Stomach (tissue), 19 donors: ENCODE measurements at places on chromosomes 3 and 15. TPM values are rescaled to one million over a fixed set of nuclear protein-coding genes. Genes with fewer than 3 reads are reported as not detected.

NOP10 gene
- 123 TPM for total RNA-seq

AQP9 gene
- total RNA-seq, result 1.5 TPM

TMF1 gene
- total RNA-seq, result 33.6 TPM

SLC24A5 gene
- total RNA-seq, result not detected

TNK2 gene
- total RNA-seq, result 88.7 TPM

FLNB gene
- 95.5 TPM for total RNA-seq

ADAMTS7 gene
- total RNA-seq, result 102 TPM

KCNH8 gene
- 0.89 TPM for total RNA-seq

ADAMTSL3 gene
- total RNA-seq, result 4.3 TPM

- DNase-seq, result no peak
Measured at GRCh38 chr3:105343991-105344390, 22.7 kb upstream of the ALCAM start.

DNA sequence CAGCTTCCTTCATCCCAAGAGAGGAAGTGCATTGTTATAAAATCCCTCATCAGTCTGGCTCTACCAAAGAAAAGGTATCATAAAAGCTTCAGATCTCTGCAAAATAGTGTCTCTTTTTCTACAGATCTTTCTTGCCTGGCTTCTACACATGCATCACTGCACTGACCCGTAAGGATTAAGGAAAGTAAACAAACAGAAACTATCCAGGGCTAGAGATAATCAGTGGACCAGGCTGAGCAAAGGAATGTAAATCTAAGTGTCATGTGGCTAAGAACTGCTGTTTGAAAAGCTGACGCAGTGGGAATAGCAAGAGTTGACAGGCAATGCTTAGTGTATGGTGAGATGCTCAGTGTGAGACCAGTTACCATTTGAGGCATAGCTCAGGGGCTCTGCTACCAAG is 339.7 kb downstream of the IL5RA start:
- DNase-seq, result peak; percentile 42

- DNase-seq, result no peak
Measured at GRCh38 chr3:98903705-98904481, 2.4 kb upstream of the DCBLD2 start.

GRCh38 chr3:111215481-111215880 is 143.9 kb downstream of the NECTIN3 start:
- DNase-seq, result no peak

GRCh38 chr15:87123676-87124382 is 1044.2 kb downstream of the AGBL1 start:
- DNase-seq, result no peak

DNA sequence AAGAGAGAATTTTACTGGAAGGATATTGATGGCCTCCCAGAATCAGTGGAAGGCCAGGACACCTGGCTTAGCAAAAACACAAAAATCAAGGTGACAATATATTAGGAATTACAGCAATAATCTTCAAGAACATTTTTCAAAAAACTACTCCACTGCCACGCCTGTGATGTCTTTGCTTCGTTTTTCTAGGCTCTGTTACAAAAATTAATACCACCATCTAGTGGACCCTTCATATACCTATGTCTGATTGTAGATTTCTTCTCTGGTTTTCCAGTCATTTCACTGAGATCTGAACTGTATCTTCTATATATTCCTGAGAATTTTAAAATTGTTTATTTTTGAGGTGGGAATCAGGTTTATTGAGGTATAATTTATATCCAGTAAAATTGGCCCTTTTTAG is 5.6 kb upstream of the SLC33A1 start:
- DNase-seq, result no peak

DNA sequence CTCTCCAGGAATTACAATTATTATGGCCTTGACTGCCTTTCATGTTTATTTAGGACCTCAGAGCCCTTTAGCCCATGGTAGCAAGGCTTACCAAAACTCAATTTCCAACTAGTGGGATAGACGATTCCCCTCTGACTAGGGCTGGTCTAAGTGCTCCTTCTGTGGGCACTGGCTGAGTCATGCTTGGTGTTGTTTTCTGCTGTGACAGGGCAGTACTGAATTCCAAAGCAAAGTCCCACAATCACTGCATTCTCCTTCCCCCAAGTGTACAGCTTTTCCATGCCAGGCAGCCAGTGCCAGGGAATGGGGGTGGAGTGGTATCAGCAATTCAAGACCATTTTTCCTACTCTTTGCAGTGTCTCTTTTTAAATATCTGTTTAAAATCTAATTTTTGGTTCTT is 509.0 kb upstream of the NECTIN3 start:
- DNase-seq, result no peak

DNA sequence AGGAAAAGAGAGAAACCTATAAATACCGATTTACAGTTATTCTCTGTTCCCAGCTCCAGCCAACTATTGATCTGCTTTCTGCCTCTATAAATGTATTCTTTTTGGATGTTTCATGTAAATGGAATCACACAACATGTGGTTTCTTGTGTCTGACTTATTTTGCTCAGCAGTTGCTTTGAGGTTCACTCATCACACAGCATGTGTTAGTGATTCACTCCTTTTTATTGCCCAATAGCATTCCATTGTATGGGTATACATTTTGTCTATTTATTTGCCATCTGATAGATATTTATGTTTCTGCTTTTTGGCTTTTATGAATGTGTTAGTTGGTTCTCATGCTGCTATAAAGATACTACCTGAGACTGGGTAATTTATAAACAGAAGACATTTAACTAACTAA is 23.6 kb downstream of the CCR1 start:
- DNase-seq, result no peak

- no peak for DNase-seq
Measured at GRCh38 chr15:40796041-40796440, 10.8 kb upstream of the ZFYVE19 start.

GRCh38 chr3:18766974-18767373 is 341.8 kb upstream of the SATB1 start:
- DNase-seq, result no peak

DNA sequence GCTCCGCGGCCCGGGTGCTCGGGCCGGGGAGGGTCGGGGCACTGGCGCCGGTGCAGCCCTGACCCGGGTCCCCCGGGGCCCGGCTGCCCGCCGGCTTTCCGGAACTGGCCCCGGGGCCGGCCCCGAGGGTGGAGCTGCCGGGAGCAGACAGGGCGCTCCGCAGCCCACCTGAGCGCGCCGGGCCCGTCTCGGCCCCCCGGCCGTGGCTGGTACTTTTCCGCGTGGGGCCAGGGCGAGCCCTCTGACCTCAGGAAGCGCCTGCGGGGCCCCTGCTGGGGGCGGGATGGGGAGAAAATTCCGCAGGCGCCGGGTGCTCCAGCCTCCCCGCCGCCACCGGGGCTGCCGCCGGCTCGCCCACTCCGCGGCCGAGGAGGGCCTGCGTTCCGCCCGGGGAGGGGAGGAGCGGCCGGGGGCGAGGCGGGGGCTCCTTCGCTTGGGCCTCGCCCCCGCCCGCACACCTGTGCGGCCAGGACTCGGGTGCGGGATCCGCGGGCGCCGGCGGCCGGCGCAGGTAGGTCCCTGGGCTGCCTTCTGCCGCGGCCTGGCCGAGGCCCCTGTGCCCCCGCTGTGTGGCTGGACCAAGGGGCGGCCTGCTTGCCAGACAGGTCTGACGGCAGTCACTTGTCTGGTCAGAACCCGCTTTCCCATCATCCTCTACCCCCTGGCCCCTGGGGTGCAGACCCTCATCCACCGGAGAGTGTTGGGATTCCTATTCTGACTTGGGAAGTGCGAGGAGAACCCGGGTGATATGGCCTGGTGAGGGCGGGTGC is 3.5 kb downstream of the FURIN start:
- DNase-seq, result peak; percentile 58

DNA sequence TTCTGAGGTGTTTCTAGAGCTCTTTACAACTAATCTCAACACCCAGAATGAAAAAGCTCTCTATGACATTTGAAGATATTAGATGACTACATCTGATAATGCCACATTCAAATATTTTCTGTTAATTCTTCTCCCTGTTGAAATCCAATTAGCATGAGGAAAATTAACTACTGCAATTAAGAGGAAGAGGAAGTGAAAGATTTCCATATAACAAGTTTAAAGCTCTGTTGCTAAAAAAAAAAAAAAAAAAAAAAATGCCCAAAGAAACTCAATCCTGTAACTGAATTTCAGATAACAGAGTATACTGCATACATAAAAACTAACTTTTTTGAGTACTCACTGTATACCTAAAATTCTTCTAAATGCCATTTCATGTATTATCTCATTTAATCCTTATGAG is 109.8 kb downstream of the TNIK start:
- DNase-seq, result no peak

DNA sequence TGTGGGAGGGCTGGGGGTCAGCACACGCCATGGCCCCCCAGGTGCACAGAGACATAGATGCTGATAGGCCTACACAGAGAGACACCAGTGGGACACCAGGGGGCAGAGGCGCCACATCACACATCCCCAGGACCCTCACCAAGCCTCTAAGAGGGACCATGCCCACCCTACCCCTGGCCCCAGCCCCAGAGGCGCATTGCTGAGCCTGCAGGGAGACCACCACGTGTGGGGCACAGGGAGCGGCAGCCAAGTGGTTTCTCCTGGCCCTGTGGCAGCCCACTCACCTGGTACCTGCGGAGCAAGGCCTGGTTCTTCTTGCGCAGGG is 1.2 kb downstream of the CCDC9B start:
- DNase-seq, result no peak

- no peak for DNase-seq
Measured at GRCh38 chr15:43230640-43231115, 9.9 kb upstream of the EPB42 start.

DNA sequence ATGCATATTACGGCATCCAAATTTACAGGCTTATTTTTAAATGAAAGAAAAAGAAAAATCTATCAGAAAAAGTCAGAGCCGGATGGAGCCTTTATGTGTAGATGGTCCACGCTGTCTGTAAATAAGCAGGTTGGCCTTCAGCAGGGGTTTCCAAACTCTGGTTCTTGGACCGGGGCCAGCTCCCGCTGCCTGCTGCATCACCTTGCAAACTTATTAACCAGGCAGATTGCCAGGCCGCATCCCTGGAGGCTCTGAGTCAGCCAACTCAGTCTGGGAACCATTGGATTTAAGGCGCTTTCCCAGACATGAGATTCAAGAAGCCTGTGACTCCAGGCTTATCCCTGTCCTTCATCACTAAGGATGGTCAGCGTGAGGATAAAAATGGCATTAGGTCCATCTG is 212.4 kb downstream of the OPA1 start:
- DNase-seq, result peak; percentile 90

- DNase-seq, result peak; percentile 6
Measured at GRCh38 chr3:74301056-74301455, 313.4 kb downstream of the CNTN3 start.

DNA sequence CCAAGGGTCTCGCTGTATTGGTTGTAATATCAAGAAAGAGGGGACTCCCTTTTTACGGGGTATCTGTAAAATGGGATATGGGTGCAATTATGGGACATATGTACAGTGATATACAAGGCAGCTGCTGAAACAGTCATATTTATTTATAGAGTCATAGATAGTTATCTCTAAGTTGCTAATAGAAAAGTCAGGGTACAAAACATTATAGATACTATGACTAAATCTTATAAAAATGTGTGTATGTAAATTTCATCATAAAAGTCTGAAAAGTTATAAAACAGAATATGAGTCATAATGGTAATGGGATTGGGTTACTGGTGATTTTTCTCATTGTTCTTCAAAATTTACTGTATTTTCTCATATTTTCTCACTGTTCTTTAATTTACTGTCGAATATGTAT is 344.9 kb upstream of the SLCO3A1 start:
- no peak for DNase-seq

DNA sequence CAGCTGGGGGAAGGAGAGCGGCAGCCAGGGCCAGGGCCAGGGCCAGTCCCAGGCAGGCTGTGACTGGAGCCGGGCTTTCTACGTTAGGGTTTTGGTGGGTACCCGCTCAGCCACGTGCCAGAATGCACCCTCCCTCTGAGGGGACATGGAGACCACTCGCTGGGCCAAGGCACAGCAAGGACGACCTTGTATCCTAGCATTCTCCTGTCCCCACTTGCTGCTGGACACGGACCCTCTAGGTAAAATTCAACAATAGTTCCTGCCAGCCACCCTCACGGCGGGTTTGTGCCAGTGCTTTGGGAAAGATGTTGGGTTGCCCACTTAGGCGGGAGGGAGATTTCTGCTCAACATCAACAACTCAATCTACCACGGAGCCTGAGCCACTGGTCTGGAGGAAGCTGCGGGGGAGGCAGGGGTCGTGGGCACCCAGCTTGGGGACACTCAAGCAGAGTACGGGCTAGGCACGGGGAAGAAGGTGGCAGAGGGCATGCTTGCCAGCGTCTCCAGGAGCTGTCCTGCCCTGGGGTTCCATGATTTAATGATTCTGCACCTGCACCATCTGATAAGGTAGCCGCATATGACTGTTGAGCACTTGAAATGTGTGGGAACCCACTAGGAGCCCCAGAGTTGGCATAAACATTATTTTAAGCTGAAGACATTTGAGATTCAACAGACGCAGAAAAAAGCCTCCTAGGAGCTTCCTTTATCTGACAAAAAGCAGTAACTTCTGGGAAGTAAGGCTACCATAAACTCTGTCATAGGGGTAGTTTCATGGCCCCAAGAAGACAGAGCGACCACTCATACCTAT is 22.5 kb upstream of the C15orf39 start:
- no peak for DNase-seq
